RKO (cell line): ENCODE measurements at places on chromosomes 7 and 10.
A peak's percentile ranks its signal among the peaks of the same experiment; 100 is the strongest.

- no peak for DNase-seq
Observed at GRCh38 chr7:22185559-22185958, 171.4 kb downstream of the RAPGEF5 start.

DNA sequence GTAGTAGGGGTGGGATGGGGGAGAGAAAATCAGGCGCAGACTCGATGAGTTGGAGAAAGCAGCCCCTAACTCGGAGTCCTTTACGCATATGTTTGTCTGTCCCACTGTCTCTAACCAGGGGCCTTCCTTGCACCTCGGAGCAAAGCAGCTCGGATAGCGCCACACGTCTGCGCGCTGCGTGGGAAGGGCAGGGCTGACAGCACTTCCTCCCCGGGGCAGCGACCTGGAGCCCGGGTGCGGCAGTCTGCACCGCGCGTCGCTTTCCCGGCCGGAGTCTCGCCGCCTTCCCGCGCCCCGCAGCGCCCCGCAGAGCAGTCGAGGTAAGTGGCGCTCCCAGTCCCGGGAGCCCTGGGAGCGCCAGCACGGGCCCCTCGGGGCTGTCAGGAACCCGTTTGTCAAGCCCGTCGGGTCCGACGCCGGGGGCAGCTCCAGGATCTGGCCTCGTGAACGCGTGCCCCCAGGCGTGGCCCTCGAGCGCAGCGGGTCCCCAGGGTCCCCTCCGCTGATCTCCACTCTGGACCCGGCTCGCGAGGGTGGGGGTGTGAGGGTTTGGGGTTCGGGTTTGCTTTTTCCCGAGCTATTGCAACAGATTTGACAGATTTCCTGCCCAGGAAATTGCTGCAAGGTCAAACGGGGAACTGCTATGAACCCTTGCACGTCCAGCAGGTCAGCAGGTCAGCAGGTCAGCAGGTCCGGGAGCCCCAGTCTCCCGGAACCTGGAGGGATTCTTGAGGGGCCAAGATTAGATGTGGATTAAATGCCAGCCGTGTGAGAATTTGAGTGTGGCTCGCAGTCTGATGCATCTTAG is 597 bp downstream of the APBB1IP start:
- DNase-seq, result no peak

DNA sequence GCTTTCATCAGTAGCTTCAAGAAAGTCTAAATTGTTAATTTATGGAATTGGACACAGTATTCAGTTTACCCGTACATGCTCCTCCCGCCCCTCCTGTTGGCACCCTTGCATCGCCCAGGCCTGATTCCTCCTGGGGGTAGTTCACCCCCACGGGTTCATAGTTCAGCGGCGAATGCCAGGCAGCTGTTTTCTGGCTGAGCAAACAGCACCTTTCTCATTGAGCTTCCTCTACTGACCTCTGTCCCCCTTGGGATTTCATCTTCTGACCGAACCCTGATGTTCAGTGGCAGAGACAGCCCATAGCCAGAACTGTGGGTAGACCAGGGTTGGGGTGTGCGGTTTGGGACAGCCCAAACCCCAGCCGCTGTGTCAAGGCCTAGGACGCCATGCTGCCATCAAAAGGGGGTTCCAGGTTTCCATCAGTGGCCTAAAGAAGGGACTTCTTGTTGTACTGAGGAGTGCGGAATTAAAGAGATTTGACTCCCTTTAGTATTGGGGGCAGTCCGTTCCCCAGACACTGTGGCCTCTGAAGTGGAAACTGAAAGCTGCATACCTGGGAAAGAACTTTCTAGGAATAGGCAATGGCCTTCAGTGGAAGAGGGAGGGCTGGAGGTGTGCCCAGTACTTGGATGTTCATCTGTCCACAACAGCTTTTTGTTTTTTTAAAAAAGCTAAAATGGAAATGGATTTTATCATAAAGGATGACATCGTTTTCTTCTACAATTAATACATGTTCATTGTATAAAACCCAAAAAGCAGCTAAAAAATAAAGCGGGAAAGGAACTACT is 19.0 kb downstream of the MDH2 start:
- no peak for DNase-seq

- DNase-seq, result no peak
Observed at GRCh38 chr10:1168763-1169162, 112.6 kb downstream of the WDR37 start.

GRCh38 chr10:34286136-34286739 is 528.9 kb downstream of the PARD3 start:
- DNase-seq, result peak; percentile 42

DNA sequence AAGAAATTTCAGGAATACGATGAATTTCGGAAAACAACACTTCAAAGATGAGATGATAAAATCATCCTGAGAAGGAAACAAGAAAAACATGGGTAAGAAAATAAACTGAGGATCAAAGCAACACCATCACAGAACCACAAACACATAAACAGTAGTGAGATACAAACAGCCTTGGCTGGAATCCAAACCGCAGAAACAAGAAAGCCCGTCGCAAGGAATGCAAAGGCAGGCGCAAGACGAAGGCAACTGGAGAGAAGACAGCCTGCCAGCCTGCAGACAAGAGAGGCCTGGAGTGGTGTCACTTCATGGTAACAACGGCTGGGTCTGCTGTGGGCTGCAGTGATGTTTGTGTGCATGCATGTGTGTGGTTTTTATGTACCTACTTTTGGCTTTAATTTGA is 61.8 kb upstream of the DRGX start:
- no peak for DNase-seq

- no peak for DNase-seq
Observed at GRCh38 chr7:32206987-32207386, 136.8 kb upstream of the PDE1C start.

DNA sequence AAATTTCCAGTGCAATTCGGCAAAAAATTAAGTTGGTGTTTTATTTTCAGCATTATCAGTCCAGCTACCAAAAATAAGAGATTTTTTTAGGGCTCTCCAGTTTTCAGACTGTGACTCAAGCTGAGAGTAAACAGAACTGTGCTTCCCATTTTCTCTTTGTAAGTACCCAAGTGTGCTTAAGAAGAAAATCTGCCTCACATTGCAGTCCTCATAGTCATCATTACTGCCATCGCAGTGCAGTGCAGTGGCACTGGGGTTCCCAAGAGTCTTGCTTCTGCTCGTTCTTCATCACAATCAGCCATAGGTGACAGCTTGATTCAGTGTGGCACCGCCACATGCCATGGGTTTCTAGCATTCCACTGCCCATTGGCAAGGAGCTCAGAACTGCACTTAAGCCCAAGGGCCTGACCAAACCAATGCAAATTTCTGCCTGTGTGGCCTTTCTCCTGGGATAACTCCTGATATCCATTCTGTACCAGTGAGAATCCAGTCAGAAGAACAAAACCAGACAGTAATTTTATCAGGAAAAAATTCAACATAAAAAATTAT is 25.6 kb upstream of the ERCC6 start:
- DNase-seq, result no peak

- DNase-seq, result no peak
Observed at GRCh38 chr7:70778585-70778984, 353.4 kb upstream of the GALNT17 start.

- peak; percentile 34 for DNase-seq
Observed at GRCh38 chr10:27390681-27391080, 113.4 kb upstream of the RAB18 start.

GRCh38 chr7:55520426-55521140 is 51.7 kb downstream of the VOPP1 start:
- DNase-seq, result no peak

DNA sequence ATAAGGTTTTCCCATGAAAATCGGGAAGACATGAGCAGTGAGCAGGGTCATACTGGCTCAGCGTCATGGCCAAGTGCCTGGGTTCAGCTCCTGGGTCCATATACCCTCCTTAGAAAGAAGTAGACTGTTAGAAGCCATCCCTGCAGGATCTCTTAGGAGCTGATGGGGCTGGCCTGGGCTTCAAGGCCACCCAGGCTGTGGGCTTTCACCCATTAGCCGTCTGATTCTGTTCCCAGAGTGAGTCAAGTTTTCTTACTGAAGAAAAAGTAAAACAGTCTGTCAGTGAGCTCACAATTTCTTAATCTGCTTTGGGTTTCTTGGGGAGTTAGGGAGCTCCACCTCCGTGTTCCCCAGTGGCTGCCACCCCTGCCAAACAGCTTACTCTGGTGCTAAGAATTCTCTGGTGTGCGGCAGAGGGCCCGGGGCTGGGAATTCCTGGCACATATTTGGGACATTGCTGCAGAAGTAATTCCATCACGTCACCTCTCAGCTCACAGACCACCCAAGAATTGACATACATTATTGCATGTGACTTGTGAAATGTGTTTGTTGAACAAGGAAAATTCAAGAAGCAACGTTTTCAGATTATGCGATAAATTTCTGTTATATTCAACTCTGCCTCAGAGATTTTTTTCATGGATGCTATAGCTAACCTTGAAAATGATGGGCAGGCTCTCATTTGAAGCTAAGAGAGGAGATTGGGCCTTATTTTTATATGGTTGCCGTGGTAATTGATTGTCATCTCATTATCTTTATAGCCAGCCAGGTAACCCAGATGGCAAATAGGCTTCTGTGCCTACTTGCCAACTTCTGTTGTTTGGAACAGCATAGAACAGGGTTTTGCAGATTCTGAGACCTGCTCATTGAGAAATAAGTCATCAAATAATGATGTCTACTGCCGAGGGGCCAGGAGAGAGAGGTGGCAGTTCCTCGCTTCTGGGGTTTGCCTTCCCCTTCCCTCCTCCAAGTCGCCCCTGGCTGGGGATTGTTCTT is 166.4 kb downstream of the CHN2 start:
- no peak for DNase-seq

- DNase-seq, result peak; percentile 23
Observed at GRCh38 chr10:88028654-88029053, 165.2 kb downstream of the PTEN start.

GRCh38 chr10:107059068-107059804 is 105.3 kb downstream of the SORCS1 start:
- DNase-seq, result no peak

- no peak for DNase-seq
Observed at GRCh38 chr10:62426600-62426999, 52.4 kb downstream of the ZNF365 start.

GRCh38 chr7:112452102-112452888 is 2.0 kb downstream of the IFRD1 start:
- DNase-seq, result peak; percentile 85

DNA sequence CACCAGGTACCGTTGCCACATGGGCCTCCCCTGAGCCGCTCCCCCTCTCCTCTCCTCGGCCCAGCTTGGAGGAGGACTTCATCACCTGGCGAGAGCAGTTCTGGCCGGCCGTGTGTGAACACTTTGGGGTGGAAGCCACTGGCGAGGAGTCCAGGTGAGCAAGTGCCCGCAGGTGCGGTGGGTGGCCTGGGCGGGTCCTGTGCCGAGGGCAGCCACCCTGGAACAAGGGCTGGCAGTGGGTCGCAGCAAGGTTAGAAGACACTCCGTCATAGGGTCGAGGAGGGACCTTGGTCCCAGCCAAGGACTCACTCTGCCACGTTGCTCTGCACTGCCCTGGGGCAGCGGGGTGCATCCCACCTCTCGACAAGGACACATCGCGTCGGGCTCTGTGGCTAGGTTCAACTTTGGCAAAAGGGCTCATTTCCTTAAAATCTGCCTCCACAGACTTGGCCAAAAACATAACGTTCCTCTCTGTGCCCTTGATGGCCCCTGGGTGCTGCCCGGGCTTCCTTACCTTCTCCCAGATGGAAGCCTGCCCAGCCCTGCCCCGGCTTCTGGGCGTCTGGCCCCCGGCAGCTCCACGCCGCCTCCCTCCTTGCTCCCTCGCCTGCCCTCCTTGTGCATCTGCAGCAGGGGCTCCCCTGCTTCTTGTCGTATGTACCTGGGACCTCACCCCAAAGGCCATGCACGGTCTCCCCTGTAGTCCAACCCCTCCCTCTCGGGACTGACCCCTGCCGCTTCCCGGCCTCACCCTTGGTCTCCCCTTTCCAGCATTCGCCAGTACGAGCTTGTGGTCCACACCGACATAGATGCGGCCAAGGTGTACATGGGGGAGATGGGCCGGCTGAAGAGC is 12.7 kb downstream of the TMEM120A start:
- no peak for DNase-seq

DNA sequence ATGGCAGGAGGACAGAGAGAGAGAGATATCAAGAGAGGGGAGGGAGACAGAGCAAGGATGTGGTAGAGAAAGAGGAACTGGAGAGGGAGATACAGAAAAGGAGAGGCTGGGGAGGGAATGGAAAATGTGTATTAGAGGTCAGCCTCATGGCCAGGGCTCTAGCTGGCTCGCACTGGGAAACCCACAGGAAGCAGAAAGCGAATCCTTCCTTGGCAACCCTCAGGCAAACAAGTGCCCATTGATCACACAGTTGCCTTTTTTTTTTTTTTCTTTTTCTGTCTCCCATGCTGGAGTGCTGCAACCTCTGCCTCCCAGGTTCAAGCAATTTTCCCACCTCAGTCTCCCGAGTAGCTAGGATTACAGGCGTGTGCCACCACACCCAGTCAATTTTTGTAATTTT is 391.2 kb downstream of the TYW1 start:
- DNase-seq, result no peak

DNA sequence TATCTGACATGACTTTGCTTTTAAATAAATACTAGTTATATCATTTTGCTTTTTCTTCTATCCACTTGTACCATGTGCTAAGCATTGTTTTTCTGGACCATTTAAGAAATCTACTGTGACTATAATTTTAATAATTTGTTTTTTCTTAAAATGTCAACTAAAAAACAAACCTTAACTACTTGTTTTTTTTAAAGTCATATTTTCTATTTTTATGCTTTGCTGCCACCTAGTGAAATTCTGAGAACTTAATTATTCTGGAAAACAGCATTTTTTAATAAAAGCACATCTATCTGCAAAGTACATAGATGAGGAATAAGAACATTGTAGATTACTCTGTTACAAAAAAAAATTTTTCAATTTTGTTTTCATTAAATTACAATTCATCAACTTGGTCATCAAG is 47.4 kb downstream of the ORC5 start:
- DNase-seq, result peak; percentile 59

DNA sequence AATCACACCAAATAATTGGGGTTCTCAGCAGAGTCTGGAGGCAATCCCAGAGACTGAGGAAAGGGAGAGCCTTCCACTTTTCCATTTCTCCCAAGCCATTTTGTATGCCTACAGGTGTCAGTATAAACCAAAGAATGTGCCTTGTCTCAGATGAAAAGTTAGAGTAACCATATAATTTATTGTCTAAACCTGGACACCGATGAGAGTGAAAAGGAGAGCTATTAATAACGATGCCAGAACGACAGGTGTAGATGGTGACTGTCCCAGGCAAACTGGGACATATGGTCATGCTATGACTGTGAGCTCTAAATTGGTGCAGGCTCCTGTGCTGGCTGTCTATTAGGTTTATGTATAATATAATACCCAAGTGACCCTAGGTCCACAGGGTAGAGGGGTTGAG is 219.6 kb downstream of the ARHGAP12 start:
- DNase-seq, result no peak

- DNase-seq, result no peak
Observed at GRCh38 chr10:131207584-131208532, 103.7 kb downstream of the TCERG1L start.
